ENCODE measurements at places on chromosomes 6 and 20.

- no peak for DNase-seq
These were observed 21.5 kb upstream of the TMEM244 start for GRCh38 chr6:129882510-129883023.

DNA sequence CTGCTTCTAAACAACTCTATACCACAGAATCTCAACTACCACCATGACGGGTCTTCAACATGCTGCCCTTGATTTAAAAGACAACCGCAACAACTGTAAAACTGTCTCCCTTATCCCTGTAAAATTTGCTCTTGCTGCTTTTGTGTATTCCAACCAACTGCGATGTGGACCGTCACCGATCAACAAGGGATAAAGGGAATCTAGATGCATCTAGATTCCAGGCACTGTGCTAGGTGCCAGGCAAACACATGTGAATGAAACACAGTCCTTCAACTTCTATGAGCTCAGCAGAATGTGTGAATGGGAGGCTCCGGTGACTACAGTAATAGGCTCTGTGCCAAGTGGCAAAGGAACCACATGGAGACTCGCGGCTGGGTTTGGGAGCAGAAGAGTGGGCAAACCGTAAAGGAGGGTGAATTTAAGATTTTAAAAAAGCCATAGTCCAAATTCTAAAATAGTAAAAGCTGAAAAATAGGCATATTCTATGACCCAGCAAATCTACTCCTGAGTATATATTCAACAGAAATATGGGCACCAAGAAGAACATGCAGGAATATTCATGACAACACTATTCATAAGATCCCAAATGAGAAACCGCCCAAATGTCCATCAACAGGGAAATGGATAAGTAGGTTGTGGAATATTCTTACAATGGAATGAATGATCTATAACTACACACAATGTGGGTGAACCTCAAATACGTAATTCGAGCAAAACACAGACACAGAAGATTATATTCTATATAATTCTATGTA lies 3.7 kb upstream of the PRND start:
- DNase-seq, result no peak

- no peak for DNase-seq
These were observed 6.9 kb upstream of the CST11 start for GRCh38 chr20:23459461-23460150.

DNA sequence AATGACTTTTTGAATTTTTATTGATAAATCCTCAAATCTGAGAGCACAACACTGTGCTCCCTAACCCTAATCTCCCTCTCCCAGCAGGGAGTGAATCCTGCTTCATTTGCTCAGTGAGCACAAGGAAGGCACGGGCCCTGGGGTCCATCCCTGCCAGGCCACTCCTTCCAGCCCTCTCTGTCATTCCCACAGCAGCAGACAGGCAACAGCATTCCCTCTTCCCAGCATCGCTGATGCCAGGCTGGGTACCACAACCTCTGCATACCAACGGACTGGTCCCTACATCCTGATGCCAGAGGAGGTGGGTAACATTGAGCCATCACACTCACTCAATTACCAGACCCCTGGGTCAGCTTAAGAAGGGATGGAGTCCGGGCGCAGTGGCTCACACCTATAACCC lies 34.2 kb downstream of the MRPL14 start:
- DNase-seq, result no peak

GRCh38 chr20:50133474-50134217 lies 19.9 kb downstream of the PEDS1 start:
- DNase-seq, result no peak

DNA sequence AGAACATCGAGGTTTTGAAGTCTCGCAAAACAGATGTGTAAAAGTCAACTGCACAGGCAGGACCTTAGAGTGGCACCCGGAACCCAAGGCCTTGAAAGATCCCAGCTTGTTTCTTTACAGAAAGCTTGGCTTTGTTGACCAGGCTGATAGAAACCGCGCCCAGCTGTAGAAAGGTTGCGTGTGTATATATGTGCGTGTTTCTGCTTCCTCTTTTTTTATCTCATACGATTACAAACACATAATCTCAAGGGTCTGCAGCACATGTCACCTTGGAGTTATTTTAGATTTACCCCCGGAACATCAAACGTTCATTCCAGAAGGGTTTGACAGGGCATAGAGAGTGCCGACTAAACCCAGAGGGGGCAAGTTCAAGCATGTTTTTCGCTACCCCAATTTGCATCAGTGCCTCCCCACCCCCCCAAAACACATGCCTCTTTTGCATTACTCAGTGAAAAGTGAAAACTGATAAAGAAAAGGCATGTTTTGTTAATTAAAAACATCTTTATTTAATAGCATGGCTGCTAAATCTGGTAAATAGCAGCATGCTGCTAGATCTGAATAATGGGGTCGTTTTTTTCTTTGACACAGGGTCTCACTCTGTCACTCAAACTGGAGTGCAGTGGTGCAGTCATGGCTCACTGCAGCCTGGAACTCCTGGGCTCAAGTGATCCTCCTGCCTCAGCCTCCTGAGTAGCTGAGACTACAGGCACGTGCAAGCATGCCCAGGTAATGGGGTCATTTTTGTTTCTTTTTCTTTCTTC lies 33.2 kb upstream of the NCOA3 start:
- DNase-seq, result no peak

- DNase-seq, result no peak
These were observed 568 bp downstream of the CCDC170 start for GRCh38 chr6:151494235-151494935.

- DNase-seq, result no peak
These were observed 237.2 kb downstream of the FARS2 start for GRCh38 chr6:5498579-5498899.

GRCh38 chr6:17998442-17998841 lies 11.0 kb upstream of the KIF13A start:
- DNase-seq, result no peak

DNA sequence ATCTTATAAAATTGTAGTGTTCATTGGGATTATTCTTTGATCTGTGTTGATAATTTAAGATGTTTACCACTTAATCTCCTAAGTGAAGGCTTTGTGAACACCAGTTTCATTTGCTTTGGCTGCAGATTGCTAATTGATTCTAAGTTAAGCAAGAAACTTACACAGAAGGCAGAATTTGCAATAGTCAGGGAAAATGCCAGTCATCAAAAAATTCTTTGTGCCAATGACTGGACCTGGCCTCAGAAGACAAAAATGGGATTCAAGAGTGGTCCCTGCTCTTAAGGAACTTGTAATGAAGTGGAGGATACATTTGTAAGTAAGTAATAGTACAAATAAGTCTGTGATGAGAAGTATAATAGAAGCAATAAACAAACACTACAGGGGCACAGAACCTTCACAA lies 63.3 kb upstream of the EXOC2 start:
- no peak for DNase-seq

DNA sequence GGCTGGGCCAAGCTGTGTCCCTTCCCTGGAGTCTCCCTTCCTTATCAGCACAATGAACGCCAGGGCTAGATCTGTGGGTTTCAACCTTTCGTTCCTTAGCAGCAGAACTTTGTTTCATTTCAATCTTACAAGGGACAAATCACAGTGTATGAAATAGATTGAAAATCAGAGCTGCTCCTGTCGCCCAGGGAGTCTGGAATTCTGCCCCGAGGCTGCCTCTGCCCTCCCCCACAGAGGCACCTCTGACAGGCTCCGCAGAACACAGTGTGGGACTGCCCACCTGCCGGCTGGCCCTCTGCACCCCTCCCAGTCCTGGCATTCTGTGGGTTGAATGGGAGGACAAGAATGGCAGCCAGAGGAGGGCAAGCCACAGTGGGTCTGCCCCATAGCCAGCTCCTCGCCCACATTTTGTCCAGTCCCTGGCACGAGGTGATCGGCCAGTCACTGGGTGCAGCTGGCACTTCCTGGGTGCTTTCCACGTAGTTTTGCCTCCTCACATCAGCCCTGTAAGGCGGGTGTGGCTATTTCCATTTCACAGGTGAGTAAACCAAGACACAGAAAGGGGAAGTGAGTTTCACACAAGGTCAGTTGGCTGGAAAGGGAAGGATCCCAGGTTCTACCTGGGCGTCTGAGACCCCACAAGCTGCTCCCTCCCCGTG lies 26.1 kb downstream of the MANBAL start:
- no peak for DNase-seq

DNA sequence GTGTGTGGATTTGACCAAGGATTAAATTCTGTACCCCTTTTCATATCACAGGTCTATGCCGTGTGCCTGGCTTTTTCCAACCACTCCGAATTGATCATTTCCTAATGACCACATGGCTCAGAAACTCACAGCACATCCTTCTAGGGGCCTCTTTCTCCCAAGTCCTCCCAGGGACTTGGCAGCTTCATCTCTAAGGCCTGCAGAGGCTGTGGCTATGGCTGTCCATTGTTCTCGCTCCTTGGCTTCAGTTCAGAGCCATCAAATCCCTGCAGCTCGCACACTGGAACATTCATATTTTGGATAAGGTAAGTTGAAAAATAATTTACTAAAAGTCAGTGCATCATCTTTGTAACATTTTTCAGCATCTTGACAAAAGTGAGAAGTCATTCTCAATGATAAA lies 497.2 kb upstream of the CDH4 start:
- DNase-seq, result no peak

DNA sequence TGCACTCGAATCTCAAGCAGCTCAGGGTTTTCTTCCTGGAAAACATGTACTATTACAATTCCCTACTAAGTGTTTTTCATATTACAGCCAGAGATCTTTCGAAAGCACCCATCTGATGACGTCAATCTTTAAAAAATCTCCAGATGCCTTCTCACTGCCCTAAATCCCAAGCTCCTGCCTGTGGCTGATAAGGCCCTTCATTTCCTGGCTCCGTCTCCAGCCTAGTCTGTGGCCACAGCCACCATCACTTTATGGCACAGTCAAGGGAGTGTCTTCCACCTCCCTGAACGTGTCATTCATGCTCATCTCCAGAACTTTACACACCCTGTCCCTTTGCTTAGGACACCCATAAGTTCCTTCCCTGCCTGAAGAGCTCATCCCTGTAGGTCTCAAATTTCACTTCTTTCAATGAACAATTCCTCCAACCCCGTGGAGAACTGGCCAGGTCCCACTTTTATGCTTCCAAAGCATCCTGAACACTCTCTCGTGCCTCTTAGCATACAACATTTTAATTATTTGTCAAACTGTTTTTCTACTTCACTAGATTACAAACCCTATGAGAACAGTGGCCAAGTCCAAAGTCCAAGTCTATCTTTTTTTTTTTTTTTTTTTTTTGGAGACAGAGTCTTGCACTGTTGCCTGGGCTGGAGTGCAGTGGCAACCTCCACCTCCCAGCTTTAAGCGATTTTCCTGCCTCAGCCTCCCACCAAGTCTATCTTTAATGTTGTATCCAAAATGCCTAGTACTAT lies 106.1 kb upstream of the AGPAT4 start:
- DNase-seq, result no peak

DNA sequence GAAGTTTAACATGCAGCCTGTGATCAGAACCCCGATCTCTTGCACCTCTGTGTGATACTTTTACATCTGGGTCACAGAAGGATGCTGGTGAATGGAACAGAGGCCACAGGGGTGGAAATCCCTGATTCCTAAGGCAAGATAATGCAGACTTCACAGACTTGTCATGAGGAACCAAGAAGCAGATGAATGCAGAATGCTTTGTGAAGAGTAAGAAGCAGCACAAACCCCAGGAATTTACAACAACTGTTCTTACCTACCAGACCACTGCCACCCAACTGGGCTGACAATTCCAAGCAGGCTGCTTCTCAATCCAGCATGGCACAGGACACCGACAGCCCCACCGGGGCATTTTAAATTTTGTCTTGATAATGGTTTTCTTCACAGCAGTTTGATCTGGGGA lies 113.2 kb upstream of the CD93 start:
- no peak for DNase-seq

- DNase-seq, result no peak
These were observed 393.4 kb upstream of the SULF2 start for GRCh38 chr20:48178633-48179032.

DNA sequence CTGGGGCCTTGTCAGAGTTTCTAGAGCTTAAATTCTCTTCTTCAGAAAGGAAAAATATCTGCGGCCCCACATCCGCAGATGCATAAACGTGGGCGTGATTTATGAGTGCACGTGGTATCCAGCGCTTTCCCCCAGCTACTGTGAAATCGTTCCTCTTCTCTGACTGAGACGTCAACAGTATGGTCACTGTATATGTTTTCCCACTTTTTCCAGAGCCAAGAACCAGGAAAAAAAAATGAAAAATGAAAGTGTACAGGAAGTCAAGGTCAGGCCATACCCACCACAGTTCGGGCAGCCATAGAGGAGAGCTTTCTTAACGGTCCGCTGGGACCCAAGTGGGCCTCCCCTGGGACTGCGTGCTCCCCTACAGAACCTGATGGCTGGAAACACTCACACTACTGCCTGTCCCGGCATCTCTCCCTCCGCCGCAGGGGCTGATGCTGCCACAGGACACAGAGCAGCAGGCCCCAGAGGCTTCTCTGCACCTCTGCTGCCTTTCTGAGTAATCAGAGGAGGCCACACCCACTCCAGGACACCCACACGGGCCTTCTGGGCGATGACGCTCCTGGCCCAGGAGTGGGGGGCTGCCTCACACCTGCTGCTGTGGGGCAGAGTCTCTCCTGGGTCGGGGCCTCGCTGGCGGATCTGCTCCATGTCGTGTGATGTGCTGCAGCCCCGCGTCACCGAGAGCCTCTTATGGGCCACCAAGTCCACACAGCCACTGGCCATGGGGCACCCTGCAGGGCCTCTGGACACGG lies 16.4 kb upstream of the STX16 start:
- DNase-seq, result no peak

GRCh38 chr6:117992856-117993255 lies 85.8 kb downstream of the SLC35F1 start:
- DNase-seq, result no peak

DNA sequence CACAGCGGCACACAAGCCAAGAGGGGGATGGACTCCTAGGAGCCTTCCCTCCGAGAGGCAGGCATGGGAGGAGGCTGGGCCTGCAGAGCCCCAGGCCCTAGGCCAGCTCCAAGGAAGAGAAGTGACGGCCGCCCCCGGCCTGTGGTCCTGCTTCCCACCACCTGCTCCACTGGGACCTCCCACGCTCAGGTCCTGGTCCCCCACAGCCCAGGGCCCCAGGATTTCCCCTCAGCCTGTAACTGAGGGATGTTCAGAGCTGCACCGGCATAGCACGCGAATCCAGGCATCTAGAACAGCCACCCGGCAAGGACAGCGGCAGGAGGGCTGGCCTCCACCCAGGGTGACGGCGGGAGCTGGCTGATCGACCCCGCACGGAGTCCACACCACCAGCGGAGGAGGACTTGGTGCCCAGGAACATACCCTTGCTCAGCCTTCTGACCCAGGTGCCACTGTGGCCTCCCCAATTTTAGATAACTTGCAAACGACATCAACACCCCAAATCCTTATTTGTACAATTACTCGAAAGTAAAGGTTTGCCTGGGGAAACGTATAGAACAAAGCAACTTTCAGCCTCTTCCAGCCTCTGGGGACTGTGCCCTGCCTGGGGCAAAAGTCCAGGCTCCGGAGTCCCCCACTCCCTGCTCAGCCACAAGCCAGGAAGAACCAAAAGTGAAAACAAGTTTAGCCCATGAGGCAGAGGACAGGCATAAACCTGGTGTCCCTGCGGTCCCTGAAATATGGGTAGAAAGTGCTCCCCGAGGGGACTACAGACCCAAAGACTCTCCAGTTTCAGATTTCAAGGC lies 3.5 kb downstream of the GATA5 start:
- no peak for DNase-seq

- DNase-seq, result no peak
These were observed 20.4 kb downstream of the PTPRK start for GRCh38 chr6:128500014-128500413.

GRCh38 chr6:116447052-116447451 lies 14.1 kb upstream of the CALHM6 start:
- DNase-seq, result no peak

Data from CMK (cell line).